ENCODE measurements at places on chromosomes 6 and 20.

- DNase-seq, result no peak
Observed at GRCh38 chr6:167453082-167453446, 128.2 kb downstream of the TTLL2 start.

DNA sequence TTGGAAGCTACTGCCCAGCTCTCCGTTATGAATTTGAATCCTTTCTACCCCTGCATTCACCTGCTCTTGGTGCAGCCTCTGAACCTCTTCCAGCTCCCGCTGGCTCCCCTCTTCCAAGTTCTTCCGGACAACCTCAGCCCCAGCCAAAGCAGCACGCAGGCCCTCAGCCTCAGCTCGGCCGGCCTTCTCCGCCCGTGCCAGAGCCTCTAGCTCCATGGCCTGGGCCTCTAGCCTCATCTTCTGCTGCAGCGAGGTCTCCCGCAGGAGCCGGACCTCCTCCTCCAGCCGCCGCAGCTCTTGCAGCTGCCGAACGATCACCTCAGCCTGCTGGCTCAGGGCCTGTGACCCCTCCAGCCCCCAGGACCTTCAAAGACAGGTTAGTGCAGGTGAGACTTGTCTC, 3.2 kb downstream of the CCHCR1 start:
- DNase-seq, result no peak

- no peak for DNase-seq
Observed at GRCh38 chr6:39407446-39407993, 85.0 kb upstream of the KCNK16 start.

DNA sequence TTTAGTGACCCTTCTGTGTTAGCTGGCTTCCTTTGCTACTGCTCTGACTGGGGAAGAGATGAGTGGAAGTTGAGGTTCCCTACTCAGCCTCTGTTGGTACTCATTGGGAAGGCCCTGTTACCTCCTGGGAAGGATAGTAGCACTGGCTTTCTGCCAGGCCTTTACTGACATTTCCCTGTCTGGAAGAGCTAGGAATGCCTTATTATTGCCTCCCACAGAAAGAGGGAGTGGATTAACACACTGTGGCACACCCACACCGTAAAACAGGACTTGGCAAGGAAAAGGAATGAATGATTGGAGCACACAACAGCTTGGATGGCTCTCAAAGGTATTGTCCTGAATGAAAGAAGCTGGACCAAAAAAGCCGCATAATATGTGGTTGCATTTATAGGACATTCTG, 12.2 kb downstream of the ZNF831 start:
- no peak for DNase-seq

DNA sequence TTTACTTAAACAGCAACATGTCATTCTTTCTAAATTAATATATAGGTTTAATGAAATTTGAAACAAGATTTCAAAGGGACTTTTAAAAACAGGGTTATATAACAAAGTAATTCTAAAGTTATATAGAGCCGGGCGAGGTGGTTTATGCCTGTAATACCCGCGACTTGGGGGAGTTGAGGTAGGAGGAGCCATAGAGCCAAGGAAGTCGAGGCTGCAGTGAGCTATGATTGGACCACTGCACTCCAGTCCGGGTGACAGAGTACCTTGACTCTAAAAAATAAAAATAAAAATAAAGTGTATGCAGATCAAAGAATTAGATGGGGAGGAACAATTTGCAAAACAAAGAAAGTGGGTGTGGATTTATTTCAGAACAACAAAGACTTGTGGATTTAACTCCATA, 151.1 kb upstream of the GLP1R start:
- no peak for DNase-seq

DNA sequence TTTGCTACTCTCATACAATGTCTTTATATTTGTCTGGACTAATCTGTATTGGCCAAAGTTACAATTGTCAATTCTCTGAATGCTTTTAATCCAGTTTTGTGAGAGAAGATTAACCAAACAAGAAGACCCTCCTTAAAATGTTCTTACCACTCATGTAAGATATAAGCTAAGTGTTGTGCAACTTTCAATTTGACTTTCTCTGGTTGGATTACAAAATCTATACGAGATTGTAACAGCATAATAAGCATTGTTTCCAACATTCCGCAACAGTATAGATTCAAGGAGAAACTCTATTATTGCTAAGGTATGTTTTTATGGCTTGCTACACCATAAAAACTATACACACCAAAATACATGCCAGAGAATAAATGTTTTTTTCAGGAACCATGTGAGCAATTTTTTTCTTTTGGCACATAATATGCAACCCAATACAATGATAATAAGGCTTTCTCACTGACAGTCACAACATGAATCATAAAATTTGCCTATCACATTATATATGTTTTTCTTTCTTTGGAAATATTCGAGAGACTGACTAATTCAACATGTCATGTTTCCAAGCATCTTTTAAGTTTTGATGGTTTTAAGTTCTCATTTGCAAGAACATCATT, 12.2 kb upstream of the TRPC4AP start:
- no peak for DNase-seq

- no peak for DNase-seq
Observed at GRCh38 chr20:32524829-32525501, 60.2 kb downstream of the NOL4L start.

- no peak for DNase-seq
Observed at GRCh38 chr20:25485872-25486271, 78.4 kb downstream of the GINS1 start.

GRCh38 chr6:39882531-39882899, 51.7 kb downstream of the MOCS1 start:
- DNase-seq, result no peak

- peak; percentile 73 for DNase-seq
Observed at GRCh38 chr20:53579581-53580375, 13.9 kb downstream of the ZNF217 start.

DNA sequence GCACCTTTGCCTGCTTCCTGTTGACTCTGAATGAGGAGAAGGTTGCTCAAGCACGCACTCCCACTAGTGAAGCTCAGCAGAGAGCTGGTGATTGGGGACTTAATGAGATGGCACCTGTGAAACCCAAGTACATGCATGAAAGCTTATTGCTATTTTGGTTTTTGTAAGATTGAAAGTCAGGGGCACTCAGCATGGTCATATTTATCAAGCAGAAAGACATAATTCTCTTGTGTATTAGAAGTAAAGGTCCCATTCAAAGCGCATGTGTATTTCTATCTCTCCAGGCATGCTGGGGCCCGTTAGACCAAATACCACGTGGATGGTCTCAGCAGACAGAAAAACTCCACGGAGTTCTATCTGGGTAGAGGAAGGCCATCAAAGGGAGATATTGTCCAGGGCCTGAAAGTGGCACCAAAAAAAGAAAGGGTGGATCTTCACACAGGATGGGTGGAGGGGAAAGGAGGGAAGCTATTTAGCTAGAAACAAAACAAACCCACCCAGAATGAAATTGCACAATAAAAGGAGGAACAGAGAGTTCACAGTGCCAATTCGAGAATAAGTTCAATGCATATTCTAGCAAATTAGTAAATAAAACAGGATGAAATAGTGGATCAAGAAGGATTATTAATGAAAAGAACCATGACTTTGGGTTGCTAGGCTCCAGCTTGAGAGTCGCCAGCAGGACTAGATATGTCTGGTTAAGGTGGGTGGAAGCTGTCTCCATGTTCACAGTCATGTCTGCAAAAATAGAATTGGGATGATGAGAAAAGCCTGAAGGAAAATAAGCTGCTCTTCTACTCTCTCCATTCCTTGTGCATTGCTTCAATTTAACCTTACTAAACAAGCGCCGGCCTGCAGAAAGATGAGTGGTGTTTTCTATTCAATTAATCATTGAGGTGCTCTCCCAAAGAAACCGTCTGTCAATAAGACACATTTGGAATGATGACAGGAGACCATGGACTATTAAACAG, 224.9 kb upstream of the DTNBP1 start:
- DNase-seq, result no peak

DNA sequence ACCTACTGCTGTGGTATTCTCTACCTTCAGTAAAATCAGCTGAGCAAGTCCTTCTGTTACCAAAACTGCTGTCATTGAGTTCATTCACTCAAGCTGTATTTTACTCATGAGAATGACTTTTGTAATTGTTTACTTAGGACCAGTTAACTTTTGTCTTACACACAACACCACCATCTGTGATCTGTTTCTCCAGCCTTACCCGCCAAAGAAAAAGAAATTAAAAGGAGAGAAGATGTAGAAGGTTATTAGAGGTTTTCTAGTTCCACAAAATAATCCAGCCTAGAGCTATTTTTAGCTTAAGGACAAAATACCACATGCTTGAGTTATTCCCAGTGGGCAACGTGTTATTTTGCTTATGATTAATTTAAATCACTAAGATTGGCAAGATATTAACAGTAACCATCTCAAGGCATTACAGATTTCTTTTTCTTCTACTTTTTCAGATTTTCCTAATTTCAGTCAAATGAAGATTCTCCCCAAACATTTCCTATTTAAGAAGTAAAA, 38.2 kb downstream of the FAM8A1 start:
- DNase-seq, result no peak

GRCh38 chr6:20789162-20789561, 254.9 kb downstream of the CDKAL1 start:
- DNase-seq, result no peak

GRCh38 chr6:14674458-14674857, 556.9 kb downstream of the CD83 start:
- DNase-seq, result no peak

DNA sequence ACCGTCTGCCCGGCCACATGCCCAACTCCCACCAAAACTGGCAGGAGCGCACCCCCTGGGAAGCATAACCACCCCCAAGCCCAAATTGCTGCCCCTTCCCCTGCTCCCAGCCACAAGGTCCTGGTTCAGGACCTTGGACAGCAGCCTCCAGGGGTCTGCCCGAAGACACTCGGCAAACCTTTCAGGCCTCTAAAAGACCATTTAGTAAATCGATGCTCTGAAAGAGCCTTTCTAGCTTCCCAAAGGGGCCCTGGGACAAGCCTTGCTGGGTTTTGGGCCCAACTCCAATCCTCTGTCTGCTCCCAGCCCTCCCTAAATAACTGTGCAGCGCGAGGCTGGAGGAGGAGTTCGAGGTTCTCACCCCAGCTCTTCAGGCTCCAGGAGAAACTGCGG, 30.5 kb downstream of the GRM4 start:
- DNase-seq, result peak; percentile 59

DNA sequence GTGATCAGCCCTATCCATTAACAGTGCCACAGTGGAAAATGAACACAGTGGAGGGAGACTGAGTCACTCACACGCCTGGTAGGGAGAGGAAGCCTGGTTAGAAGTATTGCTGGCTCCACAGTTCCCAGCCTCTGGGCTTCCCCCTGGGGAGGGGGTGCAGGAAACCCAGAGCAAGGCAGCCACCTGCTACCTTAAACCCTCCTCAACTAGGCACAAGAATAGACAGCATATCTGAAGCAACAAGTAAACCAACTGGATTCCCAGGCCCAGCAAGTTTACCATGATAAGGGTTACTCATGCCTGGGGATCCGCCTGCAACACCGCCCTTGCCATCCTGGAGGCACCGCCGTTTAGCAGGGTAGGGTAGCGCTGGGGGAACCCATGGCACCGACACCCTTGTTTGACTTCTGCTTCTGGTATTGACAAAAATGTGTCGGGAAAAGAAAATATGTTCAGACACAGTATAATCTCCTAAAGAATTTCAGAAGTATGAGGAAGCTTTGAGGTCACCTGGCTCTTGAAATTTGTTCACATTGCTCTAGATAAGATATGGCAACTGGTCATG, 38.3 kb downstream of the SLC22A23 start:
- no peak for DNase-seq

GRCh38 chr6:75049308-75049707, 156.5 kb downstream of the COL12A1 start:
- no peak for DNase-seq

DNA sequence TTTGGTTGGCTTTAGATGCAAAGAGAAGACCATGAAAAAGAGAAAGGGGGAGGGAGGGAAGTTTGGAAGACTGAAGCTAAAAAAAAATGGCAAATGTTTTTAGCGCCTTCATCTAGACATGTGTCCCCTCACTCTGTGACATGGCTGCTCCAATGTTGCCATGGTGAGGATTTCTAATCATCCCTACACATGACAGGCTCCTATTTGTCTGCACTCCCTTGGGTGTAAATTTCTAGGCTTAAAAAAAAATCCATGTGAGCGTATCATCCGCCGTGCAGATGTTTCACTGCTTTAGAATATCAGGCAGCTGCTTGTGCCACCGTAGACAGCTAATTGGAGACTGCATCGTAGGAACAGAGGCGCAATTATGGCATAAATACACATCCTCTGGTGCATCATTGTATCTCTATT, 761.1 kb upstream of the MMS22L start:
- no peak for DNase-seq

DNA sequence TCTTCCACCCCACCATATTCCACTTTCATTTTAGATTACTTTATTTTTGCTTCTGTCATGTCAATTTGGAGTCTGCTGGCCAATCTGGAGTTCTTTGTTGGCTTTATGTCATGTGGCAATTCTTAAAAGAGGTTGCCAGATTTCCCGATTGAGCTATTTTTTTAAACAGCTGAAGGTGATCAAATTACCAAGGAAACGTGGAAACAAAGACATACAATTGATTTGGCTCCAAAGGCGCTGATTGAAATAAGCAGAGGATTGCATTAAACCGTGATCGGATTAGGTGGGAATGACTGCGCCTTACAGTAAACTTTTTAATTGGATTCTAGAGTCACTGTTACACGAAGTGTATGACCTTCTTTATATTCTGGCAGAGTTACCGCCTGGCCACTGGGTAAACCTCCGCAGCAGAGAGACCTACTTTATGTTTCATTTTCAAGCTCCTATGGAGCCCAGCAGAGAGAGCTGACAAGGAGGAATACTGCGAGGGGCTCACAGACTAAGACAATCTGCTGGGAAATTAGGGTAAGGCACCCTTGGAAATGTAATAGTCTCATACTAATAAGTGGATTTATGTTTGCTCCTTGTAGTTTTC, 37.9 kb downstream of the SIM1 start:
- no peak for DNase-seq

- DNase-seq, result no peak
Observed at GRCh38 chr6:132019586-132019985, 68.4 kb upstream of the CCN2 start.

GRCh38 chr6:155782739-155783459, 327.3 kb upstream of the NOX3 start:
- DNase-seq, result no peak

- DNase-seq, result no peak
Observed at GRCh38 chr6:156776470-156776839, 723 bp upstream of the ARID1B start.

DNA sequence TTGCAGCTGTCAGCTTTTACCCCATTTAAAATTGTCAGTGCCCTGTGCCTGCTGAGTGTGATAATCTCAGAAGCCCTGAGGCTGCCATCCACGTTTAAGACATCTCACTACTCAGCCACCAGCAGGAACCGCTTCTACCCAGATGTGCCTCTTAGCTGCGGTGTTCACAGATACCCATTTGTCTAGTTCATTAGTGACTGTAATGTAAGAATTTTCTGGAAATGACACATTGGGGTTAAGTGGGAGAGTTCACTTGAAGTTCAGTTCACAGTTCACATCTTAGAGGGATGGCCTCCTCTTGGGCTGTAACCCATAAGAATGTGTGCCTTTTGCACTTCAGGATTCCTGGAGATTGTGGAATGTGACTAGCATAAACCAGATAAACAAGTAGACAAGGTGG, 477.7 kb downstream of the BTBD3 start:
- DNase-seq, result no peak

All from activated CD8-positive, alpha-beta memory T cell treated with anti-CD3 and anti-CD28 coated beads for 24 hours (primary cell).